Adrenal gland (tissue), 19 donors: ENCODE measurements at places on chromosomes 12 and 14. TPM values are rescaled to one million over a fixed set of nuclear protein-coding genes. Genes with fewer than 3 reads are reported as not detected.

GRCh38 chr14:50901361-50901760 is 29.5 kb downstream of the ABHD12B start:
- no peak overlapping the region for H3K4me3 ChIP-seq
- no peaks in the 10 kb centered on the region for H3K27me3 ChIP-seq
- H3K4me1 ChIP-seq, result no peaks in the 10 kb centered on the region
- no peak for DNase-seq
- peaks cover 4% of the 10 kb centered on the region for H3K36me3 ChIP-seq

The METTL3 gene
- 52.2 TPM for total RNA-seq

The STAC3 gene
- total RNA-seq, result 1.9 TPM

The GPHN gene
- total RNA-seq, result 22.6 TPM

The POTEM gene
- total RNA-seq, result not detected
